ENCODE measurements at places on chromosomes 4 and X. TPM values are rescaled to one million over a fixed set of nuclear protein-coding genes. Genes with fewer than 3 reads are reported as not detected.

The SSX2 gene
- polyA plus RNA-seq = not detected

The ASIC5 gene
- polyA plus RNA-seq = not detected

- DNase-seq = no peak
These were observed 87.3 kb upstream of the TET2 start for GRCh38 chr4:105059337-105059736.

DNA sequence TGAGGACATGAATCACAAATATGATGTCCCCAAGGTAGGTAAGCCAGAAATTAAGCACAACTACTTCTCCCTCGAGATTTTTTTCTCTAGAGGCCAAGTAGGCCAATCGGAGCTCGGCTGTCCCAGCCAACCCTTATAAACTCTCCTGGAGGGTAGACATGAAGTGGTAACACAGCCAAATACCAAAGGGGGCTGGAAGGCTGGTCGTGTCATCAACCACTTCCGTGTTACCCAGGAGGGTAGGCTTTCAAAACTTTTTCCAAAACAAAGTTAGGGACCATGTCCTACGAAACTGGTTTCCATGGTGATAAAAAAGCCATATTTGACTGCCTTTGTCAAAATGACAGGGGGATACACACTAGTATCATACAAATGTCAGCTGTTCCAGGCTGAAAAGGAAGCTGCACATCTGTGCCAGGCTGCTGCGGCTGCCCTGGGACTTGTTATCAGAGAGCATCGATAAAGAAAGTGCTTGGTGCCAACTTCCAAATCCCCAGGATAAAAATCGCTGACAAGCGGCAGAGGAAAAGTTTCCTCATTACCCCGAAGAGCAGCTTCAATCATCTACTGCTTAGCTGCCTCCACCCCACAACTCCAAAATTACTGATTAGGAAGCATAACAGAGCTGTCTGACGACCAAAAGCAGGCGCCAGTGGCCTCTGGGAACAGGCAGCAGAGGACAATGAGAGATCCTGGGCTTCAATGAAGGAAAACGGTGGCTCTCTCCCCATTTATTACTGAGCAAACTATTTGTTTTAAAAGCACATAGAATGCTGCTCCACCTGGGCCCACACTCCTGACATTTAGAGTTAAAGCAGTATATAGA is 20.8 kb downstream of the BCOR start:
- DNase-seq = no peak

DNA sequence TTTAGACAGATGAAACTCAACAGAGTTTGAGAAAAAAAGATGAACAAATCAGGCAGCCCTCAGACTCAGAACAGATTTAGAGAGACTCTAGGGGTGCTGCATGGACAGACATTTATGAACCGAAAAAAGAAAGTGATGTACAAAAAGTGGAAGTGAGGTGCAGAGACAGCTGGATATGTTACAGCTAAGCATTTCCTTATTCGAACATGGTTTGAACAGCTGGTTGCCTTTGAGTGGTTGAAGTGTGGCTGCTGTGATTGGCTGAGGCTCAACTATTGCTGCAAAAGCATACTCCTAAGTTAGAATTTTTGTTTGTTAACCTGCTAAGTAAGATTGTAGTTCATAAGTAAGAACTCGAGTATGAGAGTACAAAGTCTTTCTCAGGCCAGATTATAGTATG is 331.5 kb upstream of the PABPC4L start:
- DNase-seq = no peak

The TNMD gene
- polyA plus RNA-seq = not detected

DNA sequence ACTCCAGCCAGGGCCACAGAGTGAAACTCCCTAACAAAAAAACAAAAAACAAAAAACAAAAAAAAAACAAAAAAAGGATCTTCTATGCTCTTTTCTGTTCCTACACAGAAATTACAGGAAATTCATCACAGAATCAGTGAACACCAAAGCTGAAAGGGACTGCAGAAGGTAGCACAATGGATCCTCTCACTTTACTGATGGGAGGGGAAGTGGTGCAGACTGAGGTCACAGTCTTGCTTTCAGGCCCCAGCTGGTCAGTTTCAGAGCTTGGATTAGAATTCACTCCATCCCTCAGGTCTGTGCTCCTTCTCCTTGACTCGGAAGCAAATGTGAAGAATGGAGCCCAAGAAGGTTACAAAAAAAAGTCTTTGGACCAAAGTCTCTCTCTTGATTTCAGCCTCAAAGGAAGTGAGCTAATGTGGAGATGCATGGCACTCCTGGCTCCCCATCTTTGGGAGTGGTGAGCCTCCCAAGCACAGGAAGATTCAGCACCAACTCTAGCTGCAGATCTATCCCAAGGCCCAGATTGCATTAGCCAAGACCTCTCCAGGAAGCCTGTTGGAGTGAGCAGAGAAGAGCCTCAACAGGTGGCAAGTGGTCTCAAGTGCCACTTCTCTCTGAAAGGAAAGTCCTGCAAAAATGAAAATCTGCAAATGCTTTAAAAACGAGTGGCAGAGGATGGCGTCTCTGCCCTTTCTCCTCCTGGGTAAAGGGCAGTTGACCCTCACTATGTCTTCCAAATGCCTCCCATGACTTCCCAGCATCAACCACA is 176.0 kb downstream of the MAML3 start:
- DNase-seq = no peak

The CXCL8 gene
- 65.4 TPM for polyA plus RNA-seq

DNA sequence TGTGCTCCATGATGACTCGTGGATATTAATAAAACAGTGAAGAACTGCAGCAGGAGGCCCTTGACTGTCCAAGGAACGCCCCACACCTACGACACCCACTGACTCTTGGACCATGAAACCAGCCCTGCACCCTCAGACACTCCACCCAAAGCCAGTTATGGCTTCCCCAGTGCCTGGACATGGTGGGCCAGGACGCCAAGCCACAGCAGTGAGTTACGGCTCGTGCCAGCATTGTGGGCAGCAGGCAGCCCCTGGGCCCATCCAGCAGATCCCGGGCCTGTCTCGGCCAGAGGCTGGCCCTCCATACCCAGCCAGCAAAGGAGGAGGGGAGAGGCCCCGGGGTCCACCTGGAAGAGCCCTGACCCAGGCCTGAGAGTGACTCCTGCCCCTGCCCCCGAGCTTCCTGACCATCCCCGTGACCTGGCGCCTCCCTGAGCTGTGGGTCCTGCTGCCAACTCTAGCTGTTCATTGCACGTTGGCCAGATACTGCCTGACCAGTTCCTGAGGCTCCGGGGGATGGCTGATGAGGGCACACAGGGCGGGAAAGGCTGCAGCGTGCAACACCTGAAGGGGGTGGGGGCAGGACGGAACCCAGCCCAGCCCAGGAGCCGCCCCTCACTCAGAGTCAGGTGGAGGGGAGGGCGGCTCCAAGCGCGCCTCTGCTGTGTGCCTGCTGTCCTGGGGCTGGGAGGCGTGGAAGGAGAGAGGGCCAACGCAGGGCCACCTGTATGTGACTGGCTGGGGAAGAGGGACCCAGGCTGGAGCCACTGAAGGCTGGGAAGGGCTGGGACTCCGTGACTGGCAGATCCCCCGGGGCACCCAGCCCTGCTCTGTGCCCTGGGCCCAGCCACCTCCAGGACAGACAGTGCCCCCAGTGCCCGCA is 739 bp downstream of the SLC49A3 start:
- DNase-seq = no peak

The RTL3 gene
- not detected for polyA plus RNA-seq

DNA sequence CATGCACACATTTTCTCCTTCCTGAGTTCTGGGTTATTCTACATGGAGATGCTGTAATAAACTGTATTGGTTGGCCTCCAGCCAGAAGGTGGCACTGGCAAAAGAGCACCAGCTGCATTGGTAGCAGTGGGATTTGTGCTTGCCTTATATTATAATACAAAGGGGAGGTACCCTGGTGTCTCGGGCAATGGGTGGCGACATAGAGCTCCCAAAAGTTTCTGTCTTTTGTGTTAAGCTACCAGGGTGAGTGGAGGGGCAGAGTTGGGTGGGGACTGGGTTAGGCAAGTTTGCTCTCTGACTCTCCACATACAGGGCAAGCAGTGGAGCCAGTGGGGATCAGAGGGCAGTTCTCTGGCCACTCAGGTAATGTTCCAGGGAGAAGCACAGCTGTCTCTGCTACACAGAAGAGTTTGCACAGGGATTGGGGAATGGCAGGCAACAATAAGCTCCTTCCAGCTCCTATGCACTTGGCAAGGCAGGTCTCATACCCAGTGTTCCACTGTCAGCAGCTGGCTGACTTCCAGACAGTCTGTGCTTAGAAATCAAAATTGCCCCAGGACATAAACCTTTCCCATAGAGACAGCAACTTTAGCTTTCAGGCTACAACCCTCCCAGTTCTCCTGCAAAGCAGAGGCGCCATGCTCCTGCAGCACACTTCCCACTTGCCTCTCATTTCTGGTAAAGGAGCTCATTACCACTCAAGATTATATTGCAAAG is 463.9 kb upstream of the PCDH7 start:
- no peak for DNase-seq

The NLGN4X gene
- 2.0 TPM for polyA plus RNA-seq

GRCh38 chrX:39577985-39578869 is 519.5 kb downstream of the BCOR start:
- no peak for DNase-seq

The GCNA gene
- 1.0 TPM for polyA plus RNA-seq

GRCh38 chrX:74923942-74924448 is 1.3 kb downstream of the NEXMIF start:
- no peak for DNase-seq

Data from keratinocyte (primary cell).